NCI-H1417 (cell line): ENCODE measurements at places on chromosomes 5 and 9.

- no peak for DNase-seq
Measured at GRCh38 chr5:142597546-142598337, 88.1 kb downstream of the FGF1 start.

DNA sequence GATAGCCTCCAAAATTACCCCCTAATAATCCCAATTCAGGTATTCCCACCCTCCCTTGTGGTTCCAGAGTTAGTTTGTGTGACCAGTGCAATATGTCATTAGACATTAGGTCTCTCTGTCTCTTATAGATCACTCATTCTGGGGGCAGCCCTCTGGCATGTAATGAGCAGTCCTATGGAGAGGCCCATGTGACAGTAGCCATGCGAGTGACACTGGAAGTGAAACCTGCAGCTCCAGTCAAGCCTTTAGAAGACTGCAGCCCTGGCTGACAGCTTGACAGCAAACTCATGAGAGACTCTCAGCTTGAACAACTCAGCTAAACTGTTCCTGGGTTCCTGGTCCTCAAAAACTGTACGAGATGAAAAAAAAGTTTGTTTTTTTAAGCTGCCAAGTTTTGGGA, 54.0 kb upstream of the HSPB3 start:
- DNase-seq = no peak

- no peak for DNase-seq
Measured at GRCh38 chr9:14203356-14204056, 110.4 kb downstream of the NFIB start.

- DNase-seq = no peak
Measured at GRCh38 chr9:110258690-110259091, 2.4 kb upstream of the TXN start.

DNA sequence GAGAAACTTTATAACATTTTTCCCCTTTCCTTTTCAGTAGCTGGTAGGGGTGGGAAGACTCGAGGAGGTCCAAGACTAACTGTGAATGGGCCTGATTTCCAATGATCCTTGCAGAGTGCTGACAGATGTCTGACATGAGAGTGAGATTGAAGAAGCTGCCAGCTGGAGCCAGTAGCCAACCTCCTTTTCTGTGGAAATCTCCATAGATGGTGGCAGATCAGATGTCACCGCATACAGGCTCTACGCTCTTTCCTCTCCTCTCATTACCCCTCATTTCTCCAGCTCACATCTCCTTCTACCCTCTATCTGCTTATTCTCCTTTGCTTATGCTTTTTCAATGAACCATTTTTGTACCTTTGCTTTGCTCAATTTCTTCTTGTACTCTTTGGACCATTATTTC, 395.2 kb upstream of the TNC start:
- DNase-seq = no peak

DNA sequence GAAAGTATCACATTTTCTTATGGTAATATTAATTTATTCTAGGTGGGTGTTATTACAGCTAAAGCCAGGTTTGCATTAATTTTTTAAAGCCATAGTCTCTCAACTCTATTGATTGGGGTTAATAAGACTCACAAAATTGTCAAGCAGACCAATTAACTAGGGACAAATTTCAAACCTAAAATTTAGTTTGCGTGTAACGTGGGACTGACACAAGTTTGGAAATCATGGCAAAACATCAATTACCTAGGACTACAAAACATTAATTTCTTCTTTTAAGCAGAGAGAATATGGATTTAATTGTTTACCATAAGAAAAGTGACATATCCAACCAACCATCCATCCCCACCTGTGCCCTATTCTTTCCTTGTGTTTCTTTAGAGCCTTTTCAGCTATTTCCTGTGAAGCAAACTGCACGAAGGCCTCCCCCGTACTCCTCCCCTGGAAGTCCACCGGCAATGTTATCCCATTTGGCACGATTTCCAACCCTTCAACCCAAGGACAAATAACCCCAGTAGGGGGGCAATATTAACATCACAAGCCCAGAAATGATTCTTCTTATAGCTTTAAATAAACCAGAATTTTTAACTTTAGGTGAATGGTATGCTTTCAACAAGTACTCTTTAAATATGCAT, 4.4 kb downstream of the HNRNPH1 start:
- DNase-seq = peak; percentile 40

GRCh38 chr9:86577420-86578333, 223.5 kb upstream of the TUT7 start:
- no peak for DNase-seq

- no peak for DNase-seq
Measured at GRCh38 chr9:99305820-99306811, 84.0 kb downstream of the SEC61B start.

GRCh38 chr5:142913728-142914338, 143.7 kb downstream of the ARHGAP26 start:
- DNase-seq = no peak

DNA sequence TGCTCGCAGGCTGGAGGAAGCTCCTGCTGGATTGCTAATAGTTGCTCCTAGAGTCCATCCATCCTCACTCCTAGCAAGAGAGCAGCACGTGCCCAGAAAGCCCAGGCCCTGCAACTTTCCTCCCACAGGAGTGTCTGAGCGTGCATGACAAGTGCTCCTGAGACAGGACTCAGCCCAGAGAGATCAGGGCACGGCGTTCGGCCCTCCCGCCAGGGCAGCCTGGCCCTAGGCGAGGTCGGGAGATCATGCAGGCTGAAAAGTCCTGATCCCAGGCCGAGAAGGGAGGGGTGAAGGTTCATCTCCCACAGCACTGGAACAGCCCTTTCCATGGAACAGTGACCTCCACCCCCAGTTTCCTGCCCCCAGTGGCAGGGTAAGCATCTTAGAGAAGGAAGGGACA, 94.8 kb downstream of the ROR2 start:
- no peak for DNase-seq

- no peak for DNase-seq
Measured at GRCh38 chr5:366541-367357, 45.2 kb downstream of the AHRR start.

GRCh38 chr9:94140418-94140780, 56.1 kb downstream of the PTPDC1 start:
- no peak for DNase-seq

- DNase-seq = no peak
Measured at GRCh38 chr5:83092619-83093018, 15.3 kb downstream of the XRCC4 start.

- DNase-seq = no peak
Measured at GRCh38 chr5:125140855-125141254, 394.4 kb upstream of the ZNF608 start.

- DNase-seq = no peak
Measured at GRCh38 chr5:121024416-121025311, 560.6 kb downstream of the PRR16 start.

DNA sequence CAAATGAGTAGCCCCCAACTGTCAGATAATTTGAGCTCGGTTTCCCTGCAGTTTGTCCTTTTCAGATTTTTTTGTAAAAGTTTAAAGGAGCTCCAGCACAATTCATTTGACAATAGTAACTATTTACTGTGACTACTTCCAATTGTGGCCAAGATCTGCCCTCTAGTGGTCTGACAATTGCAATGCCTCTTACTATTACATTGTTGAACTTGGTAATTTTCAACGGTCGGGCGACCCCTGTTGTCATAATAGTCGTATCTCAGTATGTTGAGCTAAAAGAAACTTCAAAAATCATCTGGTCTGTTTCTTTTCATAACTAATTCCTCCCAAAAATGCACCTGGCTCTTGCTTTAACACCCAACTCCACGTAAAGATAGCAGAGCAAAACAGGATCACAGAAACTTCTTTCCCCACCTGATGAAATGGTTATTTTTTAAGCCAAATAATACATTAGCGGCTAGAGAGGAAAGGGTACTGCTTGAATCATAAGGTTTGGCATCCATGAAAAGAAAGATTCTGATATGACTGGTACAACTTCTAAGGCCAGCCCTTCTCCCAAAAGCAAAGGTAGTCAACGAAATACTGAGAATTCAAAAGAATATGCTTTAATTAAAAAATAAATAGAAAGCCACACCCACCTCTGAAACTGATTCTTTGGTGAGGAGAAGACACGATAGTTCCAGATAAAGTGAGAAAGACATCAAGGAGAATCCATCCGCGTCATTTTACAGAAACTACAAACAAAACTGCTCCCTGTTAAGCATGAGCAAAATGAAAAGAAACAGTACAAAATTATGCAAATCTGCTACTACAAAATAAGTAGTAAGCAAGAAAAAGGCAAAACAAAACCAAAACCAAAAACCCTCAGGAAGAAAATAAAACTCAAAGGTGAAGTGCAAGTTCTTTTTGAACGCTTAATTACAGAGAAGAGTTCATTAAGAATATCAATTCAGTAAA, 76.9 kb upstream of the HTR4 start:
- DNase-seq = peak; percentile 89
